ENCODE measurements at places on chromosomes 2 and 18. TPM values are rescaled to one million over a fixed set of nuclear protein-coding genes. Genes with fewer than 3 reads are reported as not detected.

DNA sequence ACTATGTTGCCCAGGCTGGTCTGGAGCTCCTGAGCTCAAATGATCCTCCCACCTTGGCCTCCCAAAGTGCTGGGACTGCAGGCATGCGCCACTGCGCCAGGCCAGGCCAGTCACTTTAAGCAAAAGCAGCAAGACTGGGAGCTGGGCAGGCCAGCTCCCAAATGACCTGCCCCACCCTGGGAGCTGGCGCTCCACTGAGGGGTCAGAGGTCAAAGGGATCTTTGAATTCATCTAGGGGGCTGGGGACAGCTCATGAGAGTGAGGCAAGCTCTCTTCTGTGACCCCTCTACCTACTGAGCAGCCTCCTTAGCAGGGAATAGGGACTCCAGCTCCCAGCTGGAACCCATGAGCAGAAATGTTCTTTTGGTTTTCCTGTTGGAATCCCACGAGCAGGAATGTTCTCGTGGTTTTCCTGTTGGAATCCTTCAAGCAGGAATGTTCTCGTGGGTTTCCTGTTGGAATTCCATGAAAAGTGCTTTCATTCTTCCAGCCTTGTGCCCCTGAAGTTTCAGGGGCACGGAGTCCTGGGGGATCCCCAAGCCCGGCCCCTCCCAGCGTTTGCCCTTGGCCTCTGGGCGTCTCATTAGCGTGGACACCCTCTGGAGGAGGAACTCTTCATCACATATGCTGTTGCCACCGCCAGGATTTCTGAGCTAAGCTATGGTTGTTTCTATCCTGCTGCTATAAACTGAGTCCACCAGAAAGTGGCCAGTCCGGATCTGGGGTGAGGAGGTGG lies 162.0 kb upstream of the HAAO start:
- no peak for DNase-seq

- no peak for DNase-seq
Measured at GRCh38 chr2:230503798-230504197, 87.8 kb downstream of the SP100 start.

GRCh38 chr2:100453853-100454252 lies 16.4 kb upstream of the NMS start:
- no peak for DNase-seq

GRCh38 chr18:66560094-66560493 lies 43.8 kb downstream of the CDH19 start:
- DNase-seq: peak; percentile 9

GRCh38 chr2:239954166-239955086 lies 70.7 kb downstream of the NDUFA10 start:
- peak; percentile 33 for DNase-seq

GRCh38 chr2:167196461-167197252 lies 308.4 kb downstream of the XIRP2 start:
- peak; percentile 45 for DNase-seq

- peak; percentile 90 for DNase-seq
Measured at GRCh38 chr2:237181844-237182243, 96.2 kb downstream of the COPS8 start.

DNA sequence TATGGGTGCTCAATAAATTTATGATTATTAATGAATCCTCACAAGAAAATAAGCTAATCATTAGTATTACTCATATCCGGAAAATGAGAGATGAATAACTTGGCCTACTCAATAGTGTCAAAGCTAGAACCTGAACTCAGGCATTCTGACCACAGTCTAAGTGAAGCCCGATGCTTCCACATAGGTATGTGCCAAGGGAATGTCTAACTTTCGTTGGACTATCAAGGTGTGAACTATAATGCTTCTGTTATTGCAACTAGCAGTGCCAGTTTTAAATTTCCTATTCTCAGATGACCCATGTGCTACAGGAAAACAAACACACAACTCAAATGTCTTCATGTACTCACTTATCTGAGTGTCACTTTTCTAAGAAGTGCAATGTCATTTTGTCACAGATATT lies 1.8 kb downstream of the BARD1 start:
- DNase-seq: peak; percentile 38

- DNase-seq: no peak
Measured at GRCh38 chr2:173606619-173607248, 252.1 kb downstream of the CDCA7 start.

- no peak for DNase-seq
Measured at GRCh38 chr2:219634171-219634940, 6.9 kb downstream of the SLC4A3 start.

DNA sequence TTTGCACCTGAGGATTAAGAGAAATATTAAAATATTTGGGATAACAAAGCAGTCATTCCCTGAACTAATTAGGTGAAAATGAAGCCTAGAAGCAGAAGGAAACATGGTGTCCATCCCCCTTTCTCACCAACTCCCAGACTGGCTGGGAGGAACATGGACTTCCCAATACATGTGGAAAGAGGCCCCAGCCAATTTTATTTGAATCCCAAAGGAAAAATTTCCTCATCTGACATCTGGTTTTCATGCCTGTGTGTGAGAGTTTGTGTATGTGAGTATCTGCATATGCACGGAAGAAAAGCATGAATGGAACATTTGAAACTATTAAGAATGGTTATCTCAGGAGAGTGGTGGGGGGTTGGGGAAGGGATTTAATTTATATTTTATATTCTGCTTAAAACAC lies 84.3 kb downstream of the COPS8 start:
- DNase-seq: peak; percentile 35

DNA sequence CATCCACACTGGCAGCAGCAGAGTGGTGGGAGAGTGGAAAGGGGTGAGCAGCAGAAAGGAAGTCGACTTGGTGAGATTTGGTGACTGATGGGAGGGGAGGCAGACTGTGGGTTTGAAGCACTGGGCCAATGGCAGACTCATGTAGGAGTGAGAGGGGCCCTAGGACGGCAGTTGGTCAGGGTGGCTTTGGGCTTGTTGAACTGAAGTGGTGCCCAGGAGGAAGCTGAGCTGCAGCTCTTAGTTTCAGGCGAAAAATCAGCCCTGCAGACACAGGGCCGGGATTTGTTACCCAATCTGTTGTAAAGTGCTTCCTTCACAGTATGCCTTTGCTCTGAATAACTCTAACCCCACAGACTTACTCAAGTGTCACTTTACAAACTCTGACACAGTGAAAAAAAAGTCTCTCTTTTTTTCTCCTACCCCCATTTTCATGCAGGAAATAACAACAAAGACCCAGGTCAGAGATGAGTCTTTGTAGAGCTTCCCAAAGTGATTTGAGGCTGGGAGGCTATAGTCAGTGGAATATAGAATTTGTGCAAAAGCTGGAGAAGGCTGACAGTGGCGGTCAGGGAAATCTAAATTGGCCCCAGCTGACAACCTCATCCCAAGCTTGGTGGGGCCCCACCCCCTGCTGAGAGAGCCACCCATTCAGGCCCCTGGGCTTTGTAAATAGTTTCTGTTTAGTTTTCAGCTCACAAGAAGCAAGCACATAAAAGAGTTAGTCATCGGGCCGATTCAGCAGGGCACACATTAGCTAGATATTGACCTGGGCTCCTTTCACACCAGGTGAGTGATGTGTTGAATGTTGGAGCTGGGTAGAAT lies 226.9 kb downstream of the VAPA start:
- DNase-seq: peak; percentile 72

- no peak for DNase-seq
Measured at GRCh38 chr18:54387631-54388030, 29.9 kb downstream of the C18orf54 start.

GRCh38 chr18:53752781-53753367 lies 471.6 kb downstream of the MBD2 start:
- DNase-seq: no peak

GRCh38 chr2:108935271-108935741 lies 53.7 kb downstream of the EDAR start:
- no peak for DNase-seq

- no peak for DNase-seq
Measured at GRCh38 chr2:8486141-8486540, 195.7 kb upstream of the ID2 start.

GRCh38 chr2:133157141-133157540 lies 411.1 kb downstream of the NCKAP5 start:
- DNase-seq: no peak

GRCh38 chr2:217469203-217469810 lies 533.5 kb downstream of the TNS1 start:
- DNase-seq: peak; percentile 46

- DNase-seq: no peak
Measured at GRCh38 chr2:64374686-64375085, 79.3 kb upstream of the LGALSL start.

GRCh38 chr2:217394510-217395351 lies 534.9 kb upstream of the TNP1 start:
- peak; percentile 79 for DNase-seq

GRCh38 chr2:161995553-161996016 lies 78.4 kb downstream of the DPP4 start:
- no peak for DNase-seq

GRCh38 chr18:49052891-49053644 lies 102.3 kb upstream of the SMAD7 start:
- peak; percentile 98 for DNase-seq

DNA sequence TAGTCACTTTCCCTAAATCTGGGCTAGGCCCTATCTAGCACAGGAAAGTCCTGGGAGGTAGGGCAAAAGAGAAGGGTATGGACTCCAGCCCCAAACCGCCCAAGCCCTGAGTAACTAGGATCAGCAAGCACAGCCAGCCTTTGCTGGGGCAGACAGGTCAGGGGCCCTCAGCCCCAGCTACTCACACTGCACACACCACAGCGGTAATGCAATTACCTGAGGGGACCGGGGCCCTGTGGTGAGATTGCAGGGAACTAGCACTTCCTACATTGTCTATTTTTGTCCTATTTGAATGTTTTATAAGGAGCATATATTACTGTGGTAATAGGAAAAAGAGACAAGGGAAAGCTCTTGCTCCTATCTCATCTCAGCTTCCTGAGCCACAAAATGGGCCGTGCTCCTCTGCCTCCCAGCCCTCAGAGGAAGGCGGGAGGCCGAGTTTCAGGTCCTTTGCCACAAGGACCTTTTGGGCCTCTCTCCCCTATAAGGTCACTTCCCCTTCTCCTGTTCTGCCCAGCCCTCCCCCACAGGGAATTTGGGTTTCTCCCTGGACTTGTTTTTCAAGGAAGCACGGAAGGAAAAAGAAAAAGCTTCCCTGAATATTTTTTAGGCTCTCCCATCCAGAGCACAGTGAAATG lies 20.5 kb downstream of the RAB11FIP5 start:
- DNase-seq: no peak

DNA sequence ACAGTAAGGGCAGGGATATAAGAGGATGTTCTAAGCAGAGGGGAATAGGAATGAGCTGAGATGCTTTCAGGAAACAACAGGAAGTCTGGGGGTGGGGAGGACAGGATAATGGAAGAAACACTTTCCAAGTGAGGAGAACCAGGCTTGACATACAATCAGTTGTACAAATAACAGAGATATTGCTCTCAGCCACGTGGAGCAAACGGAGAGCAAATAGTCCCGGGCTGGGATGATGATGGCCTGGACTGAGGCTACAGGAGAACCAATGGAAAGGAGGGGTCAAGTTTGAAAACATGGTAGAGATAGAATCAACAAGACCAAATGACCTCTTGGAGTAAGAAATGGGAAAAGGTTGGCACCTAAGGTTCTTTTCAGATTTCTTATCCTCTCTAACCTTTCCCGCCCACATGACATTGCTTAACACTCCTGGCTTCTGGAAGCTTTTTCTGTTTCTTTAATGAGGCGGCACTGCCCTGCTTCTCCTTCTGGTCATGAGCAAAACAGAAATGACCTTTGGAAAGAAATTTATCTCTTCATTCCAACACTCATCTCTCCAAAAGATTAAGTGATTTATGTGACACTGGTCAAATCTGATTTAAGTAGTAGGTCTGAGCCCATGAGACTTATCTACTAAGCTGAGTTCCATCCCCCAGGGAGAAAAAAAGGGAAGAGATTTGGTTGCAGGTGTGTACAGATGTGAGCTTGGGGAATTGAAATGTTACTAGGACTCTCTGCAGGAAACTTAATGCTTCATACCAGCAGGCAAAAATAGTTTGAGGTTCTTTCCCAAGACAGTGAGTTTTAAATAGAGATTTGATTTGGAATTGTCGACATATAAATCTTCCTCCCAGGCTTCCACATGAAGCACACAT lies 442.9 kb upstream of the HNRNPA3 start:
- peak; percentile 6 for DNase-seq

DNA sequence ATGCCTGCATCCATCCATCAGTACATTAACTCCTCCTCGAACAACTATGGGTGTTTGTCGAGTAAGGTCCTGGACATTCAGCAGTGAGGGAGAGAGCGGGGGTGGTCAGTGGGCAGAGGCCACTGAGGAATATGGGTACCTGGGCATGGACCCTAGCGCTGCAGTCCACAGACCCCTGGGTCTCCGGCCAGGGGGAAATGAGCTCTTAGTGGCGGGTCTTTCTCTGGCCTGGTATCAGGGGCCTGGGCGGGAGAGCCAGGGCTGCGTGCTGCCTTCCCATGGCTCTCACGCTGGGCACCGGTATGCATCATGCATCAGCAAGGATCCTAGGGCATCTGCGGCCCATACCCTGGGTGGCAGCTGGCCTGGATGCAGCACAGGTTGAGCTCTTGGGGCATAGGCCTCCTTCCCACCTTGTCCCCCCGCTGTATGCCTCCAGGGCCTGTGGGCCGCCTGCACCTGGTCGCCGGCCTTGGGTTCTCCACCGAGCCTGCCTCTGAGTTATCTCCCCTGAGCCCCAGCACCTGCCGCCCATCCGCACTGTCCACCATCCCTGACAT lies 1.3 kb upstream of the MOCOS start:
- no peak for DNase-seq

GRCh38 chr18:6885992-6886796 lies 156.7 kb downstream of the ARHGAP28 start:
- peak; percentile 72 for DNase-seq

- DNase-seq: peak; percentile 42
Measured at GRCh38 chr2:47008381-47009252, 93.0 kb upstream of the MCFD2 start.

DNA sequence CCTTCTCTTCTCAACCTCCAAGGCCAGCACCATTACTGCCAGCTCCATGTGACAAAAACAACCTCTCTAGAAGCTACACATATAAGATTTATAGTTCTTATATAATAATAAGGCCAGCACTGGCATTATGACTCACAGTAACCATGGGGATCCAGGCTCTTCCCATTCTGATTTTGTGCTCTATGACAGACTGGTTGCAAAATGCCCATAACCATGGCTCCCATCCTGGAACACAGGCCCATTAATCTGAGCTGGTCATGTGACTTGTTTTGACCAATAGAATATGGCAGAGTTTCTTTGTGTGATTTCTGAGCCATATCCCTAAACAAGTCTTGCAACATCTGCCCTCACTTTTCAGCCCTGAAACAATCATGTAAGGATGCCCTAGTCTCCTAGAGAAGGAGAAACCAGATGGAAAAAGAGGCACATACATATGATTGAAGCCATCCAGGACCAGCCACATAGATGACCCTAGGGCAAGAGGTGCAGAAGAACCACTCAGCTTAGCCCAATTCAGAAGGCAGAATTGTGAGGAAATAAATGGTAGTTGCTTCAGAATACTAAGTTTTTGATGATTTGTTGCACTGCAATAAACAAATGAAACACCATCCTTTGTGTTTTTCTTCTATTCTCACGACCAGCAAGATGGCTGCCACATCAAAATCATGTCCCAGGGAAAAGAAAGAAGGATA lies 173.9 kb downstream of the SUCLG1 start:
- DNase-seq: no peak

The CCDC121 gene
- total RNA-seq: 3.4 TPM

The ZNF396 gene
- total RNA-seq: 0.13 TPM

The HMSD gene
- total RNA-seq: not detected

The TIMM21 gene
- total RNA-seq: 27.6 TPM

The CCL20 gene
- not detected for total RNA-seq

The SERPINB2 gene
- total RNA-seq: 6.1 TPM

The TFCP2L1 gene
- total RNA-seq: not detected

The LOXHD1 gene
- total RNA-seq: not detected

The ABCB11 gene
- not detected for total RNA-seq

The ATP6V1C2 gene
- total RNA-seq: not detected

The SETBP1 gene
- 5.2 TPM for total RNA-seq

The CYP27C1 gene
- 0.65 TPM for total RNA-seq

The NT5C1B gene
- total RNA-seq: not detected
